ENCODE measurements at places on chromosomes 6 and 20.

- DNase-seq = no peak
Observed at GRCh38 chr6:11889572-11889971, 111.0 kb upstream of the ADTRP start.

DNA sequence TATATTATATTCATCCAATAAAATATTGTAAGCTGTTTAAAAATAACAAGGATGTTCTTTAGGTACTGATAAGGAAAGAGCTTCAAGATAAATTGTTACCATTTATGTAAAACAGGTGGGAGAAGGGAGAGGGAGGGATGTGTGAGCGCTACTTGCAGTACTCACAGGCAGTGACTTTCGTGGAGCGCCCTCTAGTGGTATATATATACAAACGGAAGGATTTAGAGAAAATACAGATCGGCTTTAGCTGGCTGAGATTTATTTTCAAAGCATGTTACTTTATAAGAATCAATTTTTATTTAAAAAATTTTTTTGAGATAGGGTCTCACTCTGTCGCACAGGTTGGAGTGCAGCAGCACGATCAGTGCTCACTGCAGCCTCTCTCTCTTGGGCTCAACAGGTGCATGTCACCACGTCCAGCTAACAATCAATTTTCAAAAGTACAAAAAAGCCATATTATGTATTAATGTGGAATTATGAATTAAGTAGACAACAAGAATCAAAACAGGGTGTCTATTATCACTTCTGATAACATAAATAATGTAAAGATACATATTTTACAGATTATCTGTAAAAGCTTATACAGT is 3.3 kb upstream of the MOG start:
- DNase-seq = peak; percentile 25

DNA sequence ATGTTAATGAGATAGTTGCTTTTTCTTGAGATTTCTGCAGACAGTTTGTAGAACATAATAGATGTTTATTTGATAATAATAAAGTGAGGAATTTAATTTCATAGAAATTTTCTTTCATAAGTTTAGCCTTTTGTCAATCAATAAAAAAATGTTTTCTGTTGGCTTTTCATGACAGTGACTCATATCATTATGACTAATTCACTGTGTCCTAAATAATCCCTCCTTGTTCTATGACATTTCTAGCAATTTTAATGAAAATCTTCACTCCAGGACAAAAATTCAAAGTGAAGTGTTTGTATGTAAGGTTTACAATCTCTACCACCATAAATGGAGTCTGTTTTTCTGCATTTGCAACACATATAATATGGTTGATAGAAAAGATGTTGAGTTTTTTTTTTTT is 109.9 kb downstream of the UTRN start:
- DNase-seq = no peak

GRCh38 chr6:80872199-80872950 is 765.9 kb downstream of the BCKDHB start:
- no peak for DNase-seq

GRCh38 chr6:43734294-43734665 is 35.7 kb upstream of the VEGFA start:
- no peak for DNase-seq

- DNase-seq = no peak
Observed at GRCh38 chr20:58073945-58074856, 154.3 kb downstream of the ANKRD60 start.

- no peak for DNase-seq
Observed at GRCh38 chr6:148700741-148701311, 46.0 kb upstream of the UST start.

Measured in T follicular helper cell (primary cell).